Naive thymus-derived CD8-positive, alpha-beta T cell (primary cell): ENCODE measurements at places on chromosomes 1 and 21. TPM values are rescaled to one million over a fixed set of nuclear protein-coding genes. Genes with fewer than 3 reads are reported as not detected.

DNA sequence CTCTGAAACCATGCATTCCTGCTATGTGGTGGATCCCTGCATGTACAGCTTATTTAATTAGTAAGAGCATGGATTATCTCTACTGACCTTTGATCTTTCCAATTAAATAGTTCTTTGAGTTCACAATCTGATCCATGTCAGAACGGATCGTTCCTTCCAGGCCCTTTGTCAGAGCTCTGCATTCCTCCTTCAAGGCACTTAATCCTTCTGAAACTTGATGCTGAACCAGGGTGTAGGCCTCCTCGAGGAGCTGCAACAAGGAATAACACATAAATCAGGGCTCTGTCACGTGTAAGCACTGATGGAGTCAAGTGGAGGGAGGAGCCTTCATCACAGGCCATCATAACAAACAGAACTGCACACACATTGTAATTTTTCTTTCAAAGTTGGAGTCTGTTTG is 68.4 kb upstream of the EDEM3 start:
- no peak for DNase-seq

DNA sequence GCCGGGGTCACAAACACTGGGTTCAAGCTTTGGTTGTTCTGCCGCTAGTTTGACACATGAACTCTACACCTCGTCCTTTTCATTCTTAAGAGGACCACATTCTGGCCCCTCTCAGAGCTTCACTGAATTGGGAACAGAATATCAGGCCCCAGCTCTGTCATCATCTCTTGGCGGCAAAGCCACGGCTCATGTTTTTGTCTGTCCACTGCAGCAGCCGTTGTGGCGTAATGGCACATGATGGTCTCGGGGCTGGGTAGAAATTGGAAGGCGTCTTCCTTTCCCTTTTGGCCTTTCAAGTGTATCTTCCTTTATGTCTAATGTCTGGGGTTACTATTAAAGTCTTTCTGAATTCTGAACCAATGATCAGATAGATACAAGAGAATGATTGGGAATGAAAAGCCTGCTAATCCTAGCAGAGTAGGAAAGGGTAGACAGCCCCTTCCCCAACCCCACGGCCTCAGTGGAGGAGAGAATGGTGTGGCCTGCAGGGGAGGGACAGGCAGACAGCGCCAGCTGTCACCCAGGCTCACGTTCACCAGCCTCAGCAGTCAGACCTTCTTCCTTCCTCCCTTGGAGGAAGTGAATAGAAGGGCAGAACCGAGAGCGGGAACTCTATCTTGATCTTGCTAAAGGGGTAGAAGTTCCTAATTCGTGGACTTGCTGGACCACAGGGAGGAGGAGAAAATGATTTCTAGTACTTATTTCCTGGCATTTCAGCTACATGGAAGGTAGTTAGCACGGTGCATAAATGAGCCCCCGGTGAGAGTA is 498.1 kb downstream of the KIF26B start:
- DNase-seq = no peak

DNA sequence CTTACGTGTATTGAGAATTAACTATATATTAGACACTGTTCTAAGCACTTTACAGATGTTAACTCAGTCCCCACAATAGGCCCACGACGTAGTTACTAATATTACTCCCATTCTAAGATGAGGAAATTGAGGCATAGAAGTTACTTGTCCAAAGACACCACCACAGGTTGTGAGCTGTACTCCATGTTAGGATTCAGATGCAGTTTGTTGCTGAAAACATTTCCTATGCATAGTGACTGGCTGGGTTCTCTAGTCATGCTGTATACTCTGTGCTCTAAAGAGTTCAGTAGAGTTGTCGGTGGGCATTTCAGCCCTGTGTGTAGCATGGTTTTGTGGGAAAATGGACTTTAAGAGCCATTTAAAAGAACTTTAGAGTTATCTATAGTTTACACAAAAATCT is 65.2 kb downstream of the GPR137B start:
- DNase-seq = no peak

The PPIAL4G gene
- 0.08 TPM for polyA plus RNA-seq

The KRTAP15-1 gene
- polyA plus RNA-seq = not detected
